NCI-H1105 treated with DMSO at 0.1 percent for 48 hours (cell line): ENCODE measurements at places on chromosomes 16 and 17.

GRCh38 chr17:74852237-74853047, 7.2 kb downstream of the GRIN2C start:
- DNase-seq = no peak

DNA sequence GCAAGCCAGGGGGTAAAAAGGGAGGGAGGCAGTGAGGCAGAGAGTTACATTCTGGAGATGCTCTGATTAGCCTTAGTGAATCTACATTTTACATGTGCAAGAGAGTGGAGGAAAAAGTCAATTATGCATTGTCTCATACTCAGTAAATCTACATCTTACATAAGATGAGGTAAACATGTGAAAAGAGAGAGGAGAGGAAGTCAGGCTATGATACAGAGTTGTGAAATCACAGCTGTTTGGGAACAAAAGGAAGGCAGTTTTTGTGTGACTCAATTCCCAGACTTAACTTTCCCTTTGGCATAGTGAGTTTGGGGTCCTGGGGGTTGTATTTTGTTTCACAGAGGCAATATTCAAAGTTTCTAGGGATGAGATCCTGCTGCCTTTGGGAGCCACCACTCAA, 67.8 kb downstream of the GP2 start:
- DNase-seq = no peak

- DNase-seq = no peak
Measured at GRCh38 chr16:65769055-65769465, 597.4 kb upstream of the CDH5 start.

GRCh38 chr17:41782142-41782541, 4.4 kb downstream of the JUP start:
- DNase-seq = no peak

DNA sequence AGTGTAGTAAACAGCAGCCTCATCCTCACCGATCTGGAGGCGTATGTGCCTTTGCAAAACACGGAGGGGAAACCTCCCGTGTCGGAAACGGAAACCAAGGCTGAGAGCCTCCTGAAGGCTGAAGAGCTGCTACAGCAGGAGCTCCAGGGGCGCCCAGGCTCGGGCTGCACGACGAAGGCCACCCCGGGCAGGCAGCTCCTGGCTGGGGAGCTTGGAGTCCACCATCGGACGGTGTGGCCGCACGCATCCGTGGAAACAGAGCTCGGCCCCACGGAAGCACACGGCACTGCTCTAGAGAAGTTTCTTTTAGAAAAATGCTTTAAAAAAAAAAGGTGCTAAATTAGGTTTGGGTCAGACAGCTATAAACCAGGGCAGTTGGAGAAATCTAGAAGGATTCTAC, 71.5 kb downstream of the ZNF778 start:
- DNase-seq = no peak

GRCh38 chr17:64252831-64253230, 10.2 kb downstream of the TEX2 start:
- DNase-seq = no peak

- no peak for DNase-seq
Measured at GRCh38 chr16:79411357-79411756, 189.2 kb downstream of the MAF start.

DNA sequence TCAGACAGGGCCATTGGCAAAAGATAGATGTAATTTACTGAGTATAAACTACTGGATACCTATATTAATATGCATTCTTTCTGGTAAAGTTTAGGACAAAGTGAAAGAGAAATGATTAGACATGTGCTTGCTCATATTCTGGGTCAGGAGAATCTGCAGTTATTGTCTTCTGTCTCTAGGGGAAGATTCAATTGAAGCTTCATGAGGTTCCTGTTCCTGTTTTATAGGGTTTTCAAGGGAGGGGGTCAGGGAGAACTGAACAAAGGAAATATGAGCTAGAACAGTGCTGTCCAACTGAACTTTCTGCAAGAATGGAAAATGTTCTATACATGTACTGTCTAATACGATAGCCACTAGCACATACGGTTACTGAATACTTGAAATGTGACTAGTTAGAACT, 59.3 kb upstream of the CORO6 start:
- DNase-seq = no peak
